ENCODE measurements at places on chromosomes 4 and X. TPM values are rescaled to one million over a fixed set of nuclear protein-coding genes. Genes with fewer than 3 reads are reported as not detected.

TREX2 gene
- 2.9 TPM for total RNA-seq

GRCh38 chr4:178556796-178557195 lies 1114.6 kb upstream of the AGA start:
- no peak for DNase-seq

FGF13 gene
- 22.1 TPM for total RNA-seq

DNA sequence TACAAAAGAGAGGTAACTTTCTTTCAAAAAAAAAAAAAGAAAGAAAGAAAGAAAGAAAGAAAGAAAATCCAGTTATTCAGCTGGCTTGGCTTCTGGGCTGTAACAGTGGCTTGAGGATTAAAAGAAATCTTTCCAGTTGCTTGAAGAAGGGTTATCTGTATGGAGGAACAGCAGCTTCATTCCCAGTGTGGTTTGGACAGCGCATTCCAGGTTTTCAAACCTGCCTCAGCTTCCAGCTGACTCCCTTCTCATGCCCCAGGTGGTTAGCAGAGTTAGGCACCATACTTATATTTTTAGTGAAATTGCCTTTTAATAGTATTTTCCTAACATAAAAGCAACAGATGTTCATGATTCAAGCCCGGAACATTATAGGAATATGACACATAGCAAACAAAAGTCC lies 48.6 kb downstream of the TMEM164 start:
- no peak for DNase-seq

DNA sequence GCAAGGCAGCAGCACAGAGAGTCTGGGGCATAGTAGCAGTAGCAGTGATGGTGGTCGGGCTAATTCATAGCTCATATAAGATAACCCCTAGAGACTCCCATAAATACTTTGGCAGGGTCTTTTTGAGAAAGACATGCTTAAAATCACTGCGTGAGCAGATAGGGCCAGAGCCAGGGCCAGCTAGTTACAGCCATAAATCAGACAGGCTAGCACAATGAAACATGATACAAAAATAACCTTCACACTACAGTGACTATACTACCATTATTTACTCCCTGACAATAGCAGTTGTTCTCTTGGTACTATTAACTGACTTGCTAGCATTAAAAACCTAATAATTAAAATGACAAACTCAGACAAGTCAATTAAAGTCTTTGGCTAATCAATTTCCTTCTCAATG lies 295.9 kb downstream of the SMARCA1 start:
- DNase-seq: no peak

- DNase-seq: no peak
Observed at GRCh38 chrX:74520291-74520690, 94.1 kb downstream of the RLIM start.
